ENCODE measurements at places on chromosomes 3 and 15.

DNA sequence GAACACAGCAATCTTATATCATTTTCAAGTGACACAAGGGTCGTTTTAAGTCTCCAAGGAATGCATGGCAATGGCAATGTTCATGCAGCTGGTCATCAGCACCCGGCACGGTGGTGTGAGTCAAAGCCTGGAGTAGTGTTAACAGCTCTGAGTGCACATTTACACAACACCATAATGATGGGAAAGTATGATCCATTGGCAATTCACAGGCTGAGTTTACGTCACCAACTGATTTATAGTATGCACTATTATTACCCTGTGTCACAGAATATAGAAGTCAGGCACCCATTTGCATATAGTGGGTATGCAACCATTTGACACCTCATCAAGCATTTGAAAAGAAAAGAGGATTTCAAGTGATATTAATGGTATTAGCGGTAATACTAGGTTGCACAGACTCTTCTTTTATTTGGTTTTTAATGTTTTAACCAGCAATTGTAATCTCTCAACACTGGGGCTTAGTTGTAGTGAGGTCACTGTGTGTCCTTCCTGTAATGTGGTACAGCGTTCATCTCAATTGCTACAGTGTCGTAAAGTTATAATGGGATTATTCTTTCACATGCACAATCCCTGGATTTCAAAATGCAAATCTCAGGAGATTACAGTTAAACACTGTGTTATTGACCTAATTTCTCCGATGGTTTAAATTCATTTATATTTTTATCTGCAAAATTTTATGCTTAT, 113.8 kb downstream of the C3orf38 start:
- DNase-seq, result no peak

GRCh38 chr3:40192628-40193027, 116.9 kb upstream of the EIF1B start:
- no peak for DNase-seq

DNA sequence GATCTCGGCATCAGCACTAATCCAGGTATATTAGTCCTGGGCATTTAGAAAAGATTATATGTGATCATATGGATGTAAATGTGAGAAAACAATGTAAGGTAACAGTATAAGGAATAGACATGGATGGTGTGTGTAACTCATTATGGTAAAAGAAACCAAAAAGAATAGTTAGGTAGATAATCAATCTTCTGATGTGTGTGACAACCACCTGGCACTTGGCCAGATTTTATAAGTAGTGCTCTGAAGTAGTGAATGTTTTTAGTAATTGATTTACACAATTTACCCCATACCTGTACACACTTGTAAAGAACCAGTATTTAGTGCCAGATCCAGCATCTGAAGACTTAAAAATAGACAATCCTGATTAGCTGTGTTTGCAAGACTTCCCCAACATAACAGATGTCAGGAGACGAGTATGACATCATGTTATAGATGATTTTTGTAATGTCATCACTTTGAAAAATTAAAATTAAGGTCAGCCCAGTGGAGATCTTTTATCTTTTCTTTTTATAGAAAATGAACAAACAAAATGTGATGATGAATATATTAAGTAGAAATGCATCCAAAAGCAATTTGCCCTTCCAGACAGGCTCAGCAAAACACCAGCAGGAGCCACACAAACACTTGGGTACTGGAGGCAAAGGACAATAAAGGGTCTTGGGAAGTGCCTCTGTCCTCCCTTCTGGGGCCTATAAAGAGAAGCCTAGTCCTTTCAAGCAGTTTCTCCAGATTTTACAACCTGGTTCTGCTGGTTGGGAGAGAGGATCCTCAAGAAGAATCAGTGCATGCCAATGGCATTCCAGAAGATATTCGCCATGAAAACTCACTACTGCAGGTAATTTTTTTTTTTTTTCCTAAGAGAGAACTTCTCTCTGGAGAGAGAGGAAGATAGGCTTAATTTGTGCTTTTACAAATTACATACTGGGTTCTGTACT, 140.7 kb downstream of the MECOM start:
- DNase-seq, result no peak

DNA sequence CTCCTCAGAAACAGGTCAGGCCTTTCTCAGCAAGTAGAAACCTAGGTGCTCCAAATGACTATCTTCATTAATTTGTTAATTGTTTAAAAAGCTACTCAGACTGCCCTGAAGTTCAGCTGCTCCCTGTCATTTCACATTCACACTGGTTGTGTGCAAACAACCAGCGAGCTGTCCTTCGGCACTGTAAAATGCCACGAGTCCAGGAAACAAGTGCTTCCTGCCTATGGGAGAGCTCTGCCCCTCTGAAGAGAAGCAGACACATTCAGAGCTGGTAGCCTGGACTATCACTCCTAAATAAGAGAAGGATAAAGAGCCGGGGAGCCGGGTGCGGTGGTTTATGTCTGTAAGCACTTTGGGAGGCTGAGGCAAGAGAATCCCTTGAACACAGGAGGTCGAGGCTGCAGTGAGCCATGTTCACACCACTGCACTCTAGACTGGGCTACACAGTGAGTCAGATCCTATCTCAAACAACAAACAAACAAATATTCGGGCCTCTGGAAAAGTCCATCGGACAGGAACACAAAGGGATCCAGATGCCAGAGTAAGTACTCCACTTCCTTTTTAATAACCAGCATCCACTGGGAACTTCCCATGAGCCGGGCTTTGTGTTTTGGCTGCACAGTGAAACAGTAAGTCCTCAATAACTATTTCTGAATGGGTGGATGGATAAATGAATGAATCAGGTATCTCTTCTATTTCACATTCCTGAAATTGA, 114.4 kb upstream of the WNT5A start:
- DNase-seq, result no peak

GRCh38 chr15:91099995-91100813, at the start of gene SV2B:
SV2B (plus strand) TSS chr15:91100257; CDS start chr15:91226264, 126,007 bp downstream.
- peak; percentile 7 for DNase-seq

DNA sequence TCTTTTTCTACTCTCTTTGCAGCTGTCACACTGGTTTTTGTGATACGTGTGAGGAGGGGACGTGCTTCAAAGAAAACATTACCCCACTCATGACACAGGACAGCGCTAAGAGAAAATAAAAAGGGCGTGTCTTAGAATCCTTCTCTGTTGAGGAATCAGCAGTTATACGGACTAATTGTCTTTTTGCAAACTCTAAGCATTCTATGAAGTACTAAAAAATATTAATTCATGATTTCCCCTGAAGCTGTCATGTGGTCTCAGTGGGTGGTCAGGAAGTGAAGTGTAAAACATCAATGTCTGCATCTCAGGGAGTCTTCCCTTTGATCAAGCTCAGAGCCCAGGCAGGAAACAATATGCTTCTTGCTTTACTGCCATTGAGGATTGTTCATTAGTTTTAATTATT, 117.5 kb upstream of the CRBN start:
- DNase-seq, result no peak

DNA sequence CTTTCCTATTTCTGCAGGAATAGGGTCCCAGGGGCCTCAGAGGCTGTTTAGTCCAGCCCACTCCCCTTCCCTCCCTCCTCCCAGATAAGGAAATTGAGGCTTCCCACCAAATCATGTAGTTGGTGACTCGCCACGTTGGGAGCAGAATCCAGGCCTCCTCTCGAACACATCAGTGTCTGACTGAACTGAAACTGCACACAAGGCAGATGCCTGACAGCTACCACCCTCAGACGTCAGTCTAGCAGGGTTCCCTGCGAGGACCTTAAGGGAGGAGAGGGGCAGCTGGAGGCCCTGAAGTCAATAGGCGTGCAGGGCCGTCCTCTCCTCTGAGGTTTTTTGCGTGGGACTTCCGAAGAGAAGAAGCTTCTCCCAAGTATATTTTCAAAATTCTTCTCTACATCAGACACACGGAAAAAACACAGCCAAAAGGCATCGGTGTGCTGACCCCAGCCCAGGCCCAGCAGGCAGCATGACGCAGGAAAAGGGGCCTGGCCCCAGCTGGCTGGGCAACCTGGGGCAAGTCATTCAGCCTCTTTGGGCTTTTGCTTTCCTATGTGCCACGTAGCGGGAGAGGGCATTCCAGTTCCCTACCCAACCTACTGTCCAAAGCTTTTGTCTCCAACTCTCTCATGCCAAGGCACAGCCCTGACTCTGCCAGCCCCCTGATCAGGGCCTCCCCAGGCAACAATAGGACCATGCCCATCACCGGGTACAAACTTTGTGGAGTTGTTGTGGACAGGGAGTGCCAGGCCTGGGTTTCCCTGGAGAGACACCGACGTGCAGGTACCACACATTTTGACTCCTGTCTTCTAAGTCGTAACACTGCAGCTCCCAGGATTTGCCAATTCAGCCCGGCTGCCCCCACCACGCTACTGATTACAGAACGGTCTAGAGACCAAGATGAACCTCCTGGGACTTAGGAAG, 283.1 kb downstream of the XXYLT1 start:
- no peak for DNase-seq

GRCh38 chr3:162586591-162586990, 1090.0 kb downstream of the OTOL1 start:
- DNase-seq, result no peak

DNA sequence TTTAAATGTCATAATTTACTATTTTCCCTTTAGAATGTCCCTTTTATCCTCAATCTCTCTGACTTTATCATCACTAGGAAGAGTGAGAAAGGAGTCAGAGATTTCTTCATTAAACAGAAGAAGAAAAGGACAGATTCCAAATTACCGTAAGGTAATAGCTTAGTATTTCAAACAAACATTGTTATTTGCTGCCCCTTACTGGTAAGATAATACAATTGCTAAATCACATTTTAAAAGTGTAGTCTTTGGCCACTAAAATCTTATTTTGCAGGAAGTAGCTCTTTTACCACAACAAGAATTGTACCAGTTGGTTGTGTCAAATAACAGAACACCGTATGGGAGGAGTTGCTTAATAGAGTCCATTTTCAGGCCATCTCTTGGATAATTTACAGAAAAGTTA, 53.7 kb downstream of the CGGBP1 start:
- DNase-seq, result peak; percentile 43

DNA sequence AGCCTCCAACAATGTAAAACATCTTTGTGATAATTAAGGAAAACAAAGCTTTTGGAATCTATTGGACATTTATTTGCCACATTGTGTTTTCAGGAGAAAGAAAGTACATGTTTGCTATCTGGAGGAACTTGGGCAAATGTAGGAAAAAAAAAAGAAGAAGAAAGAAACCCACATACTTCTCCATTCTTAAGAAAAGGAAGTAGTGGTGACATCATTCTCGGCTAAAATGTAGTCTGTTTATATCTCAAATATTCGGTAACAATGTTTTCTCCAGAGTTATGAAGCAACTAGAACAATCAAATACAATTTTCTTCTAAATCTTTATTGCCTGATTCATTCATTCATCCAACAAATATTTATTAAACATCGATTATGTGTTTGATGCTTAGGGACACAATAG, 2.3 kb upstream of the TGFBR2 start:
- DNase-seq, result no peak

- DNase-seq, result no peak
These were observed 51.2 kb upstream of the ICE2 start for GRCh38 chr15:60530168-60530567.

- no peak for DNase-seq
These were observed 38.4 kb downstream of the HEG1 start for GRCh38 chr3:125017406-125017805.

GRCh38 chr3:175477651-175478224, 618.6 kb downstream of the NAALADL2 start:
- no peak for DNase-seq

GRCh38 chr3:60720736-60721135, 530.5 kb downstream of the FHIT start:
- DNase-seq, result no peak

GRCh38 chr3:8286086-8286485, 215.5 kb upstream of the LMCD1 start:
- no peak for DNase-seq

DNA sequence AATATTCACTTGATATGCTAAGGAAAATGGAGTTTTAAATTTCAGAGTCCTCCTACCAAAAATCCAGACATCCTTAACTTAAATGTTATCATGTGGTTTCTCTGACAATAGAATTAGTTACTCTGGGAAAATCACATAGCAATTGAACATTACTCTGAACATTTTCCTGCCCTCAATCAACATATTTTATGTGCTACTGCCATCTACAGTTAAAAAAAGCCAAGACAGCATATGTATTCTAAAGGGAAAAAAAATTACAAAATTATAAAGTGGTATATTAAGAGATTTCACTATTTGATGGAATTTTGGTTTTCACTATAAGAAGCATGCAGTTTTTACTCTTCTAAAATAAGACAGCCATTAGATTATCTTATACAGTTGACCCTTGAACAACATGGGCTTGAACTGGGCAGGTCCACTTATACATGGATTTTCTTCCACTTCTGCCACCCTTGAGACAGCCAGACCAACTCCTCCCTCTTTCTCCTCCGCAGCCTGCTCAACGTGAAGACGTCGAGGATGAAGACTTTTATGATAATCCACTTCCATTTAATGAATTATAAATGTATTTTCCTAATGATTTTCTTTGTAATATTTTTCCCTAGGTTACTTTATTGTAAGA, 122.3 kb downstream of the ATP1B3 start:
- no peak for DNase-seq

DNA sequence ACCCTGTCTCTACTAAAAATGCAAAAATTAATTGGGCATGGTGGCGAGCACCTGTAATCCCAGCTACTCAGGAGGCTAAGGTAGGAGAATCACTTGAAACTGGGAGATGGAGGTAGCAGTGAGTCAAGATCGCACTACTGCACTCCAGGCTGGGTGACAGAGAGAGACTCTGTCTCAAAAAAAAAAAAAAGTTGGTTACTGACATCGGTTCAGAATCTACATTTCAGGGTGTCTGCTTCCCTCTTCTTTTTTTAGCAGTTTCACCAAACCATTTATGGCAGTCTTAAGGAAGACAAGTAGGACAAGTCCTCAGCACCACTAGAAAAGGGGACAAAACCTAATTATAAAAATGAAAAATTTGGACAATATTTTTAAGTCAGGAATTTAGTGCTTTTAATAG, 3.3 kb upstream of the USP4 start:
- DNase-seq, result no peak

All from CD4-positive, alpha-beta T cell treated with Interleukin-15 for 4 hours (primary cell).